ENCODE measurements at places on chromosomes 3 and 15.

- DNase-seq = no peak
Observed at GRCh38 chr3:135140591-135140990, 345.5 kb downstream of the EPHB1 start.

GRCh38 chr3:123930445-123930844 lies 30.6 kb downstream of the CCDC14 start:
- DNase-seq = no peak

- DNase-seq = no peak
Observed at GRCh38 chr15:59609730-59610712, 1.6 kb upstream of the GCNT3 start.

GRCh38 chr15:45862034-45862433 lies 227.2 kb downstream of the SQOR start:
- no peak for DNase-seq

GRCh38 chr3:27326629-27327545 lies 42.3 kb downstream of the NEK10 start:
- DNase-seq = no peak
